Stimulated activated naive CD8-positive, alpha-beta T cell treated with anti-CD3 and anti-CD28 coated beads, Interleukin-15, Interleukin-2, amounts not matched to agents 100 U/mL and 50 U/mL, for 24 hours (primary cell): ENCODE measurements at places on chromosomes 2 and 18.
A peak's percentile ranks its signal among the peaks of the same experiment; 100 is the strongest.

DNA sequence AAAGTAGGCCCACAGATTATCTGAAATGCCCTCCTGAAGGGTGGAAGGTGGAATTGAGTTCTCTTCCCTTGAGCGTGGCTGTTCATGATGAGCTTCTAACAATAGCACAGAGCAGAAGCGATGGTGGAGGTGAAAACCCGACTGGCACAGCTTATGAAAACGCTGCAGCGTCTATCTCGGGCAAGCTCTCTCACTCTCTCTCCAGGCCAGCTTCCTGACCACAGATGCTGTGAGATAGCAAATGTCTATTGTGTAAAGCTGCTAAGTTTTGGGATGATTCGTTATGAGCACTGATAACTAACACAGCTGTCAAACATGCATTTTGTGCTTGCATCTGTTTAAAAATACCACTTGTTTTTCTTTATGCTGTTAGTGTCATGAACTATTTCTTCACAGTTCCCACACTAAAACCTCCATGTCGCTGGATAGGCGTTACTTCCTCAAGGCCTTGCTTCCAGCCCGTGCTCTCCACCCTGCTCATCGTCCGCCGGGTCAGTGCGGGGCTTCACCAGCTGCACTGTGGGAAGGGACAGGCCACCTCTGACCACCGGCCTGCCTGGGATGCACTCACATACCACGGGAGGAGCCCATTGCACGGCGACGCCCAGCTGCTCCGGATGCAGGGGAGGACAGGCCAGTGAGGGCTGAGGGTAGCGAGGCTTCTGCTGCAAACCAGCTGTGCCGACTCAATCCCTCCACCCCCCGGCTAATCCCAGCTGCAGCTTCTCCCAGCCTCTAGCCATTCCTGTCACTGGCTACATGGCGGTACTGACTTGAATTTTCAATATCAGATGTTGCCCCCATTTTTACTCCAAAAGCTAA is 60.0 kb upstream of the OTOS start:
- no peak for DNase-seq

DNA sequence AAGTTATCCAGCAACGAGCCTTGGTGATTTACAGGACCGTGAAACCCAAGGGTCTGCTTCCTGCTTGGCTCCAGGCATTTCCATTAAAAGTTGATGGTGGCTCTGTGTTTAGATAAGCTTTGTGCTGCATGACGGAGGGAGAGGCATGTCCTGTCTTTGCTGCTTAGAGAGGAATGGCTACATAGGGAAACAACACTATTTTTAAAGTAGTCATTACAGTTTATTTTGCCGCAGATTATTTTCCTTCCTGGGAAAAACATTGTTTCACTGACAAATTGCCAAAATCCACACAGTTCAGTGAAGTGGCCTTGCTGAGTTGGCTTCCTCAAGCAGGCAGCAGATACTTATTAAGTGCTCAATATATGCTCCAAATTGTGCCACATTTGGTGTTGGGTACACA is 98.5 kb downstream of the THSD7B start:
- no peak for DNase-seq

GRCh38 chr18:5447442-5447841 is 96.4 kb downstream of the EPB41L3 start:
- DNase-seq: no peak

DNA sequence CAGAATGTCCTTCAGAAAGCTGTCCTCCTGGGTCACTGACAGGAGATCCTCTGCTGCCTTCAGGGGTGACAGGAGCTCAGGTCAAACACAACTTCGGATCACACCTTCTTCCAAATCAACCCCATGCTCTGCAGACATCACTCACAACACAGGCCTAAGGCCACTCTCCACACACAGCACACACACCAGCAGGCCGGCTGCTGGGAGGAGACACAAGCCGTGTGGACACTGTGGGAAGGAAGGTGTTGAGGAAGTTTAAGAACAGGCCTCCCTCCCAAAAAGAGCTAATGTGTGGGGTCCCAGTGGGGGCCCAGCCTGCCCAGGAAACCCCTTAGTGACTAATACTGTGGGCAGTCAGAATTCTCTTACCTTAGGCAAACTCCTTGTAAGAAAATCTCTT is 290.3 kb upstream of the ID2 start:
- no peak for DNase-seq

DNA sequence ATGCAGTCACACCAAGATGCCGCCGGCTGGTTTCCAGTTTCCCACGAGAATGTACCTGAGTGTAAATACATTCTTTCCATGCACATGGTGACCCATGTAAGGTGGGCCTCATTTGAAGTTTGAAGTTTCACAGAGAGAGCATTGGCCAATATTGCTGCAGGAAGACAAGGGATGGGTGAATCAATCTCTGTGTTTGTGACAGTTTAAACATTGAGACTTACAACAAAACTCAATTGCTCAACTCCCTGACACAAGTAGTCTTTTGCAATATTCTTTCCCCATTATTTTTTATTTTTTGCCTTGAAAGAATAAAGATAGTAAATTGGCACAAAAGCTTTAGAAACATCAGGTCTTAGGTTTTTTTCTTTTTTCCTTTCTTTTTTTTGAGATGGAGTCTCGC is 5.1 kb downstream of the SERPINB2 start:
- DNase-seq: no peak

- DNase-seq: no peak
Observed at GRCh38 chr18:31990823-31991222, 27.8 kb upstream of the RNF125 start.

DNA sequence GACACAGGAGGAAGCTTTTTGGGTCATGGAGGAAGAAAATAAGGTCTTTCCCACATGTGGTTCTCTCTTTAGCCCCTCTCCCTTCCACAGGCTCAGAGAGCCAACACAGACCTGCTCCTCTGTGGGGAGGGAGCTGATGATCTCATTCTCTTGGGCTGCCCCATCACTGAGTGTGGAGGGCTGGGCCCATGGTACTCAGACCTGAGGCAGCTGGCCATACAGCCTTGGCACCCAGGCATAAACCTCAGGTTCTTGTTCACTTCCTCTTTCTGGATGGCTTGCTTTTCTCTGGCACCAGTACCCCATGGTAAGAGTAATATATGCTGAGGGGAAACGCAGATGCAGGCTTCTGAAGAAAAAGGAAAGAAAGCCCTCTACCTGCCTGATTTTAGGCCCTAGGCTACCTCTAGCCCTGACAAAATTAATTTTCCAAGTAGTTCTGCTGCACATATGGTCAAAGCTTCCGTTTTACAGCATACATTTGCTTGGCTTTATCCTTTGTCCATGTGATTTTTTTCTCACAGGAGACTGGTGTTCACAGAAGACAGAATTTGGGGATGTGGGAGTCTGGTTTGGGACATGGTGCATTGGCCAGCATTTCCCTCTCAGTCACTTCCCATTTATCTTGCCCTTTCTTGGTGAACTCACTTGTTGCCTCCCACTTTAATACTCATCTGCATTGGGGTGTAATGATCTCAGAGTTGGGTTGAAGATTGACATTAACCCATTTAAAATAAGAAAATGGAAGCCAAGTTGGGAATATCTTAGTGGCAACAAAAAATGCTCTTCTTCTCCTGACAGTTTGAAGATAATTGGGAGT is 11.1 kb downstream of the DHRS9 start:
- no peak for DNase-seq

DNA sequence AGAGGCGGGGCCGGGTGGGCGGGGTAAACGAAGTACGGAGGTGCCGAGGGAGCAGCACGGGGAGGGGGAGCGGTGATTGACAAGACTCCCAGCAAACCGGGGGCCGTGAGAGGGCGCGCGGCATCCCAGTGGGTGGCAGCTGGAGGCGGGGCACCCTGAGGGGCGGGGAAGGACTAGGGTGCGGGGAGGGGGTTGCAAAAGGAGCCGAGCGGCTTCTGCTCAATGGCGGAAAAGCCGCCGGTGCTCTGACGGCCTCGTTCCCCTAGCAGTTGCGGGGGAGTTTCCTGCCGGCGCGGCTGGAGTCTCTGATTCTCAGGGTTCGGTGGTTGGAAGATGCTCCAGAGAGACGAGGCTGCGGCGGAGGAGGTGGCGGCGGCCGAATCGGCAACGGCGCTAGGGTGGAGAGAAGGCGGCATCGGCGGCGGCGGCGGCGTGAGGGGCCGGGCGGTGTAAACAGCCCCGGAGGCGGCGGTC is at the start of gene PPM1B:
Gene PPM1B (plus strand): TSS at position 195 of the 474 bp plus-strand sequence. CDS start 32,325 bp downstream, outside the sequence.
- DNase-seq: peak; percentile 99

DNA sequence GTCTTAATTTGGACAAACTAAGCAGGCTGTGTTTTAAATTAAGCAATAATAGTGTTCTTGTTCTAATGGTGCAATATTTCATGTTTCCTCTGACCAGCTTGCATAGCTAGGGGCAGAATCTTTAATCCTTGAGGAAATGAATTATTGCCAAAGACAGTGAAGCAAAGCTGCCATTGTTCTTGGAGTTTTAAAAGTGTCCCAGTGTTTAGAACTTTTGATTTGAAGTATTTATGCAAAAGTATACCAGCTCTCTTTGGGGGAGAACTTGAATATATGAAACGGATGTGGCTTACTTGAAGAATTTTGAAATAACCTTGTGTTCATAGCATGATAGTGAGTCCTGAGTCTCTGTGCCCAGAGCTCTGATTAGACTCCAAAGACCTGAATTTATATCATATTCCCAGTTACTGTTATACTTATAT is 33.4 kb downstream of the ITGA6 start:
- no peak for DNase-seq

GRCh38 chr2:33709951-33710350 is 110.9 kb upstream of the FAM98A start:
- DNase-seq: no peak

GRCh38 chr2:9966491-9967022 is 15.1 kb downstream of the GRHL1 start:
- no peak for DNase-seq

- DNase-seq: no peak
Observed at GRCh38 chr2:33205693-33206434, 259.1 kb downstream of the LTBP1 start.

DNA sequence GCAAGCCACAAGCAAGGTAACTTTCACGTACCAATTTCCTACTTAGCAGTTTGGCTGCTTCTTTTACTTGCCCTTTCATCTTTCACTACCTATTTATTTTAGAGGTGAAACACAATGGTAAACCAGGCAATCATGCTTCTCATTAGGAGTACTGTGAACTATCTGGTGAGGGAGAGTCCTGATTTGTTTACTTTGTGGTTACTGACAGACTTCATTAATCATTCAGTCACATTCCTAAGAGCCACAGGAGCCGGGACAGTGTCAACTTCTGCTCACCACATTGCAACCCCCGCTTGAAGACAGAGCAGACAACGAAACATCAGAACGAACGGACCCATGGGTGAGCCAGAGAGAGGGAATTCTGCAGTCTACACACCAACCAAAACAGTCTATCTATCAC is 28.8 kb downstream of the TUBB6 start:
- no peak for DNase-seq

DNA sequence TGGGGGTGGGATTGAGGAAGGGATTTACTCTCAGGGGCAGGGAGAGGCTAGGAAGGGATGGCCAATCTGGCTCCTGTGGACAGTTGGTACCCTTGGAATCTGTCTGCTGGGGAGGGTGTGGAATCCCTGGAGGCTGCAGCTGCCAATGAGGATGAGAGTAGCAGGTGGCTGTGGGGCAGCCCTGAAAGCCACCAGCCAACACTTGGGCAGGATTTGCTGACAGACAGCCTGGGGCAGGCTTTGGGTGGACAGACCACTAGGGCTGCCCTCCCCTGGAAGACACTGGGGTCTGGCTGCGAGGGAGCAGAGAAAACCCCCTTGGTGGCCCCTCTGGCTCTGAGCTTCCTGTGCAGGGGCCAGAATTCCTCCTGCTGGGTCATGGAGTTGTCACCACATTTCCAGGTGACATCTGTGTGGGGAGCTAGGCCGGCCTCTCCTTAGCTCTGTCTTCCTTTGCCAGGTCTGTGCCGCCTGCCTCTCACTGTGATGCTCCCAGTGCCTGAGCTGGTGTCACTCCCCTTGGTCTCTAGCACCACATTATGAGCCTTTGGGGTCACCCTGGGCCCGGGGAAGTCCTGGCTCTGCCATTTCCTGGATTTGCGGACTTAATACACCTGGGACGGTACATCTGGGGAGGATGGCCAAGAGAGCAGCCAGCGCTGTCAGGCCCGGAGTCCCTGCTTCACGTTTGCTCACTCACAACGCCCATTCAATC is 13.4 kb upstream of the ARHGEF4 start:
- DNase-seq: no peak

GRCh38 chr2:140972724-140973123 is 1158.1 kb downstream of the LRP1B start:
- DNase-seq: no peak

DNA sequence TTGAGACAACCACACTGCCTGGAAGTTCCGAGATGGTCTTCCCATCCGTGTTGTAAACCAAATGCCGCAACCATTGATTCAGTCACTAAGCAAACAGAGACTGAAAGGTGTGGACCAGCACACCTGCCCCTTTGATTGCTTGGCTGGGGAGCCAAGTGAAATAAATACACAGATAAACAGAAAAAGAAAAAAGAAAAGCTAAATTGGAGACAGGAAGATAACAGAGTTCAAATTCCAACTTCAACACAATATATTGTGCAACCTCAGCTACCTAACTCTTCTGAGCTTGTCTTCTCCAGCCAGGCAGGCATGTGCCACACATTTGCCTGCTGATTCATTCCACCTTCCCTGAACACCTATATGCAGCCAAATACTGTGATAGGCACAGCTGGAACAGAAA is 110.9 kb downstream of the PID1 start:
- no peak for DNase-seq

GRCh38 chr2:155250800-155251199 is 552.3 kb downstream of the KCNJ3 start:
- no peak for DNase-seq

DNA sequence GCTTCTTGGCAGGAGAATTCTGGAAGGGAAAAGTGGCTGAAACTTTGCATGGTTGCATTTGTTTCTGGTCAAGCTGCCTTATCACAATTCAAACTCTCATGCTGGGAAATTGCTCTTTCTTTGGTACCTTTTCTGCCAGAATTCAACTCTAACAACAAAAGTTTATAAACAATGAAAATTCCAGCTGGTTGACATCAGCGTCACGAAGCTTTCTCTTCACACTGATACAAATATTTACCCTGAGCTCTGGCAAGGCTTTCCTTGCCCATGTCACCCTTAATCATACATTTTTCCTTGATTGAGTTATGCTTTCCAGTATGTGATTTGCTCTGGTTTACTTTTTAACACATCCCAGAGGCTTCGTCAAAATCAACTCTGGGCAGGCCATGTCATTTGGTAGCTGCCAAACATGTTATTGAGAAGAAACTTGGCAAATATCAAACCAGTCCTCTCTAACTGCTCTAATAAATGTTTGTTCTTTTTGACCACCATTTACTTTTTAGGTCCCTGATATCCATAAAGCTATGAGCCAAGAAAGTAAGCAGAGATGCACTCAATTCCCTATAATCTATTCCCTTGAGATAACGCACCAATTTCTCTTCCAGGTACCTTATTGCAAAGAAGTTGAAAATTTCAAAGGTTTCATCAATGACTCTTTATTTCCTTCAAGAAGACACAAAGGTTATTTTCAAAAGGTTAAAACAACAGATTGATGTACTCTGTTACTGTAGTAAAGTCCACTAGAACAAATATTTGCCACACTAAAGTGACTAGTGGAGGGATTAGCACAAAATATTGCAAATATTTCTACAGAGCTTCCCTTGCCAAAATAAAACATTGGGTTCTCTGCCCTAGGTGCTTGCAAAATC is 1241.1 kb upstream of the ZEB2 start:
- DNase-seq: no peak
